Bronchial epithelial cell (primary cell): ENCODE measurements at places on chromosomes 16 and 17. TPM values are rescaled to one million over a fixed set of nuclear protein-coding genes. Genes with fewer than 3 reads are reported as not detected.

GRCh38 chr16:60792437-60792836, 1243.8 kb downstream of the CDH8 start:
- DNase-seq, result no peak

DNA sequence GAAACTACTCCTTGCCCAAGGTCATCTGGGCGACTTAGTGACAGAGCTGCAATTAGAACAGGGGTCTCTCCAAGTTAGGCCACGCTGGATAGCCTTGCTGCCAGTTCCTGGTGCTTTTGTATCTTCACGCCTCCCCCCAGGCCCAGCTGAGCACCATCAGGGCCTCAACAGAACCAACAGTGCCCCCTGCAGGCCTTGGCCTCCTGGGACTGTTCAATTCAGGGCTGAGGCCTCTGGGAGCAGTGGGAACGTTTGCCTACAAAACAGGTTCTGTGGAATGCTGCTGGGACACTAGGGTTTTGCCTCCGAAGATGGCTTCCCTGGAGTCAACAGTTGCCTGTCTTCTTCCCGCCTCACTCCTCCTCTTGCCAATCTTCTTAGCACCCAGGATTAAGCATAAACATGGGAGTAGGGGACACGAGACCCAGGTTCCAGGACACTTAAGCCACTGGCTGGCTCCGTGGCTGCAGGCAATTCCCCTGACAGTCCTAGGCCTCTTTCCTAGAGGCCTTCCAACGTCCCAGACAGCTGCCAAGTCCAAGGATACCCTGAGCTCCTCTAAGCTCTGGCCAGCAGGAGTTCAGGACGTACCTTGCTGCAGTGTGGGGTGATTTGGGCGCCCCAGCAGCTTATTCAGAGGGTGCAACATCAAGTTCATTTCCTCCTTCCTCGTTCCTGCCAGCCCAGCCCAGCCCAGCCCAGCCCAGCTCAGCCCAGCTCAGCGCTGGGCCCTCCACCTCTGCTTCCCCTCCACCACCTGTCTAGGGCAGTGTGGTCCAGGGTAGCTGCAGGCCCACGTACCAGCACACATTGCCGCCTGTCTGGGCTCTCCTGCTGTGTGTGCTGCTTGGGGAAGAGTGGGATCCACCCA, 246.6 kb upstream of the RPL38 start:
- peak; percentile 17 for DNase-seq

DNA sequence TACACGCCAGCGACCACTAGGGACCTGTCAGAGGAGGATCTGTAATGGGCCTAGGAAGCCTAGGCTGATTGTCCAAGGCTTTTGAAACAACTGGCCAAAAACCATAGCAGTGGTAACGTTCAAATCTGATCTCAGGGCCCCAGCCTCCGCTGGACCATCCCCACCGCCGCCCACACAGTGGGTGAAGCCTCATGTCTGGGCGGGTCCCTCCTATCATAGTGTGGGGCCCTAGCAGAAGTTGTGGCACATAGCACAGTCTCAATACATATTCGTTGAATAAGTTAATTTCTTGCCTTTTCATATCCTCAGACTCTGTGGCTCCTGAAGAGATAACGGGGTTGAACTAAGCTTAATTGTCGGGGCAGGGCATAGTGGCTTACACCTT, 818 bp downstream of the DPH1 start:
- no peak for DNase-seq

Gene GOT2
- 30.3 and 31.3 TPM in 2 replicates for total RNA-seq

Gene KRT20
- total RNA-seq, result not detected in 2 replicates

DNA sequence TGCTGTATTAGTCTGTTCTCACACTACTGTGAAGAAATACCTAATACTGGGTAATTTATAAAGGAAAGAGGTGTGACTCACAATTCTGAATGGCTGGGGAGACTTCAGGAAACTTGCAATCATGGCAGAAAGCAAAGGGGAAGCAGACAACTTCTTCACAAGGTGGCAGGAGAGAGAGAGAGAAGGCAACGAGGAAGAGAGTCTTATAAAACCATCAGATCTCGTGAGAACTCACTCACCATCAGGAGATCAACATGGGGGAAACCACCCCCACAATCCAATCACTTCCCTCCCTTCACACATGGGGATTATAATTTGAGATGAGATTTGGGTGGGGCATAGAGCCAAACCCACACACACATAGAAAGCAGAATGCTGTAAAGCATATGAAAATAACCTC, 896.2 kb downstream of the CDH11 start:
- DNase-seq, result peak; percentile 9

- no peak for DNase-seq
Measured at GRCh38 chr17:76727745-76728456, 1.3 kb downstream of the METTL23 start.

Gene HSD11B2
- 2.1 and 2.3 TPM in 2 replicates for total RNA-seq

GRCh38 chr17:77445760-77446532, 305.2 kb downstream of the SEC14L1 start:
- DNase-seq, result no peak

Gene CD300LB
- not detected in 2 replicates for total RNA-seq

Gene CRYM
- total RNA-seq, result 0.79 and 1.2 TPM in 2 replicates

Gene NOXO1
- 1.6 and 2.0 TPM in 2 replicates for total RNA-seq

GRCh38 chr17:75006653-75007052, 5.8 kb upstream of the MRPL58 start:
- no peak for DNase-seq

DNA sequence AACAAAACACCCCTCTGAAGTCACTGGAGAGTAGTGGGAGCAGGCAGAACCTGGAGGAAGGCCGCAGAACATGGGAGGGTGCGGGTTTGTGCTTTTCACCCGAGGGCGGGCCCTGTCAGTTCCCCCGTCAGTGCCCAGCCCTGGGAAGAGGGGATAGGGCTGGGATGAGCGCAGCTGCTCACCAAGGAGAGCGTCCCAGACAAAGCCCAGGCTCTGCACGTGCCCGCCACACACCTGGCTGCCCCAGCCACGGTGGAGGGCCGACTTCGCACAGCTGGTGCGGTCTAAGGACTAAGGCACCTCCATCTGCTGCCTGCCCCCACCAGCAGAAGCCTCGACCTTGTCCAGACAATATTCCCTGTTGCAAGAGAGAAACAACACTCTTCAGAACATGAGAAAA, 39.5 kb downstream of the ZCCHC14 start:
- DNase-seq, result no peak

- DNase-seq, result no peak
Measured at GRCh38 chr17:28514561-28515002, 8.4 kb downstream of the FOXN1 start.

DNA sequence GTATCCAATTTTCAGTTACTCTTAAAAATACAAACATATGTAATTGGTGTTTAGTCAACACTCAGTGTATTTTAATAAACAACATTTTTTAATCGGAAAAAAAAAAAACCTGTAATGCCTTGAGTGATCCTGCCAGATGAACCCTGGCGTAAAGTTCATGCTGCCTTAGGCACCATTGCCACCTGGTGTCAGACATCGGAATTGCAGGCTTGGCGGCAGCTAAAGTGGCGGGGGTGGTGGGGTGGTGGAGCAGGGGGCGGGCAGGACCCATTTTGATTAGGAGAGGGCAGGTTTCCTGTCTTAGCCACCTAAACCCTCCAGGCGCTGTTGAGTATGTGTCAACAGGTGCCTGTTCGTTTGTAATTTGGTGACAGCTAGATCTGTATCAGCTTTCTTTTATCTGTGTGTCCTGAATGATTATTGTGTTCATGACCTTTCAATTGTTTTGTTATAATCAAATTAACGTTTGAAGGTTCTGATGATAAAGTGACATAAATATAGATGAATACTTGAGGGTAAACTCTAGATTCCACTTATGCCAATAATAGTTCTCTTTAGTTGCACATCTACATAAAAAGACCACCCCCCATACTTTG, 588.7 kb downstream of the CDH13 start:
- peak; percentile 7 for DNase-seq

- DNase-seq, result no peak
Measured at GRCh38 chr16:79863128-79864031, 262.8 kb upstream of the MAF start.

Gene PRR29
- total RNA-seq, result not detected in 2 replicates

DNA sequence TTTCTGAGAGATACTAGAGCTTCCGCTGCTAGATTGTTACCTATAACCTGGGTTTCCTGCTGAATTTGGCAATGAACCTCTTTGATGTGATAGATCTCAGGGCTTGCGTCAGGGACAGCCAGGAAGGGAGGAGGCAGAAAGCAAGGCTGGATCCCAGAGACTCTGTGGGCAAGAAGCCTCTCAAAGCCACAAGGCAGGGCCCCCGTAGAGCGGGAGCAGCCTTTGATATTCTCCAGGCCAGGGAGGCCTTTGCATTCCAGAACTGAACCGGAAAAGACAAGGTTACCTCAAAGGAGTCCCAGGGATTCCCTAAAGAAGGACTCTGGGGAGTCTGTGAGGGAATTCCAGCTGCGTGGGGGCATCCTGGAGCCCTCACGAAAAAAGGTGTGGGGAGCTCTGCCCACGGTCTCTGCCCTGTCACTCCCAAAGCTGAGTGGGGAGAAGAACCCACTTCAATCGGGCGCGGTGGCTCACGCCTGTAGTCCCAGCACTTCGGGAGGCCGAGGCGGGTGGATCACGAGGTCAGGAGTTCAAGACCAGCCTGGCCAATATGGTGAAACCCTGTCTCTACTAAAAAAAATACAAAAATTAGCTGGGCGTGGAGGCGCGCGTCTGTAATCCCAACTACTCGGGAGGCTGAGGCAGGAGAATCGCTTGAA, 14.3 kb upstream of the SCIMP start:
- DNase-seq, result no peak

DNA sequence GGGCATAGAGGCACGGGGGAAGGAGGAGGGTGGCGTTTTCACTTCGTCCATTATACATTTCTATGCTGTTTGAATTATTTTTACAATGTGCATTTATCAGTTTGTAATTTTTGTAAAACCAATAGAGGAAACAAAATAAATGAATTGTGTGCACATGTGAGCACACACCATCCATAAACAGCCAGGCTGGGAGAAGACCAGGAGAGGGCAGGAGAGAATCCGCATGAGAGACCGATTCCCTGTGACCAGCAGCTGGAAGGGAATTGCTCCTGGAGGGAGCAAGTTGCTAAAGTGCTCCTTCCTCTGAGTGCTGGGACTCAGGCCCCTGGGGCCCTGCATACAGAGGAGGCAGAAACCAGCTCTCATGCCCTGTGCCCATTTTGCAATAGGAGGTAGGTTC, 126.0 kb downstream of the ABCC12 start:
- DNase-seq, result no peak

DNA sequence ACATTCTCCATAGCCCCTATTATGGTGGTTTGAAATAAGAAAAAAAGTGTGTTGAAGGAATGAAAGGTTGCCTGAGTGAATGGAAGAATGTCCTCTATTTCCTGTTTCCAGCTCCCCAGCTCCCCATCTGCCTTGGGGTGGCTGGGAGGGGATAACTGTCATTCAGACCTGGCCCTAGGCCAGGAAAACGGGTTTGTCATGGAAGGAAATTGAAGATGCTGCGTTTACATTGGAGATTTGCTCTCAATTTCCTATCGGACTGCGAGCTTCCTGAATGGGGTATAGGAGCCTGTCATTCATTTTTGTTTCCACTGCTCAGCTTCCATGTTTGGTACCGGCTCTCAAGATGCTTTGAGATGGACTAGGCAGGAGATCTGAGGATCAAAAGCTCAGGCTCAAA, 2.2 kb upstream of the FZD2 start:
- no peak for DNase-seq

DNA sequence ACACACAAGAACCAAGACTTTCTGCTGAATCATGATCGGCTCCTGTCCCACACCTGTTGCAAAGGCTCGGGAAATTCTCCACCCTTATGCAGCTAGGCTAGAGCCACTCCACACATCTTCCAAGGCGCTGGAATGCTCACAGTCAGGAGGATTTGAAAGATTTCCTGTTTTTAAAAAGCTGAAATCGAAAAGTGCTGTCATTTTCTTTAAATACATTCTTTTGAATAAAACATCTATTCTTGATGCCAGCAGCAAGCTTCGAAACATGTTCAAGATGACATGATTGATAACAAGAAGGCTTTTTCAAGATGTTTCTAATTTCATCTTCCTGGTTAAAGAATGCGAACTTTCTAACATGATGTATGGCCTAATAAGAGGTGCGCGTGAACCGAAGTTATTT, 219.7 kb upstream of the CDH5 start:
- DNase-seq, result no peak

DNA sequence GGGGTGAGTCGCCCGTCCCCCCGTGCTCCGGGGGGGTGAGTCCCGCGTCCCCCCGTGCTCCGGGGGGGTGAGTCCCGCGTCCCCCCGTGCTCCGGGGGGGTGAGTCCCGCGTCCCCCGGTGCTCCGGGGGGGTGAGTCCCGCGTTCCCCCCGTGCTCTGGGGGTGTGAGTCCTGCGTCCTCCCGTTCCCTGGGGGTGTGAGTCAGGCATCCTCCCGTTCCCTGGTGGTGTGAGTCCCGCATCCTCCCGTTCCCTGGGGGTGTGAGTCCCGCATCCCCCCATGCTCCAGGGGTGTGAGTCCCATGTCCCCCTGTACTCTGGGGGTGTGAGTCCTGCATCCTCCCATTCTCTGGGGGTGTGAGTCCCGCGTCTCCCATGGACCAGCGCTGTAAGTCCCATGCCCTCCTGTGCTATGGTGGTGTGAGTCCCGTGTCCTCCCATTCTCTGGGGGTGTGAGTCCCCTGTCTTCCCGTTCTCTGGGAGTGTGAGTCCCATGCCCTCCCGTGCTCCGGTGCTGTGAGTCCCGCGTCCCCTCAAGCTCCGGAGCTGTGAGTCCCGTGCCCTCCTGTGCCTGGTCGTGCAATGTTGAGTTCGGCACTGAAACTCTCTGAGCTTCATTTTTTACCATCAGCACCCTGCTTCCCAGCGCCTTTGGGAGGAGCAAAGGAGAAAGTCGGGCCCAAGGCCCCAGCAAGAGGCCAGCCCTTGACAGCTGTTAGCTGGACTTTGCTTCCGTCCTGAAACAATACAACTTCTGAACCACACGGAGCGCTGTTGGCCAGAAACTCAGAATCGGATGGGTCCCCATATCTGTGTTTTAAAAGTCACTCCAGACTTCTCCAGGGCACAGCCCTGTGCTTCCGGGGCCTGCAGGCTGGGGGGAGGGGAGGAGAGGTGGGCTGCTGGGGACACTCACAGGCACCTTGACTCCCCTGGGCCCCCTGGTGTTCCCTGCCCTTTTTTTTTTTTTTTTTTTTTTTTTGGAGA, 11.5 kb upstream of the ZC3H18 start:
- DNase-seq, result peak; percentile 15

DNA sequence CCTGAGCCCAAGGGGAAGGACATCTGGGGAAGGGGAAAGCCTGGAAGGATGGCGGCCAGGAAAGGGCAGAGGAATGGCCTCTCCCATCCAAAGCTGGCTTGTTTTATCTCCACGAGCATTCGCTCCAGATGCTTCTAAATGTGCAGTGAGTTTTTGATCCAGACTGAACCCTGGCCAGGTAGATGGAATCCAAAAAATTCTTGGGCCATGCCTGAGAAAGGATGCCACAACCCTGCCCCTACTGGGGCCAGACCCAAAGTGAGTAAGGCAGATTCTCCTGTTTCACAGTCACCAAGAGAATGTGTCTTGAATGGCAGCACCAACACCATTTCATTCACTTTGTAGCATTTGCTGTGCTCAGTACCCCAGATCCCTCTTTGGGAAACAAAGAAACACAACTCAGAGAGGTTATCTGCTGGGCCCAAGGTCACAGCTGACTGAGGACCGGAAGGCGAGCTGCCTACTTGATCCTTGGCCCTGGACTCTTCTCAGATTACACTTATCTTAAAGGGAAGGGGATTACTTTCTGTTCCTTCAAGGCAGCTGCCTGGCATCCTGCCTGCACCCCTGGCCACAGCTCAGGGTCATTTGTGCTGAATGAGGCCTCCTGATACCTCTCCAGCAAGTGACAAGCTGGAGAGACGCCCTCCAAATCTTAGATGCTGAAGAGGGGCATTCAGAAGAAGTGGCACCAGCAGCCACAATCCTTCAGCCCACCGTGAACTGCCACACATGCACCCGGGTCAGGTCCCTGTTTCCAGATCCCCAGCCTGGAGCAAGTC, 3.6 kb downstream of the LRRC75A start:
- no peak for DNase-seq
